Kidney epithelial cell (primary cell): ENCODE measurements at places on chromosomes 4 and X. TPM values are rescaled to one million over a fixed set of nuclear protein-coding genes. Genes with fewer than 3 reads are reported as not detected.

The IL9R gene
- total RNA-seq, result 0.27 TPM in 1 of 2 replicates, not detected in the other

The APBB2 gene
- 52.0 and 52.7 TPM in 2 replicates for total RNA-seq

- DNase-seq, result no peak
Observed at GRCh38 chr4:27701606-27702005, 841.0 kb downstream of the STIM2 start.

GRCh38 chrX:46551494-46552128, 6.4 kb upstream of the ZNF674 start:
- DNase-seq, result no peak

DNA sequence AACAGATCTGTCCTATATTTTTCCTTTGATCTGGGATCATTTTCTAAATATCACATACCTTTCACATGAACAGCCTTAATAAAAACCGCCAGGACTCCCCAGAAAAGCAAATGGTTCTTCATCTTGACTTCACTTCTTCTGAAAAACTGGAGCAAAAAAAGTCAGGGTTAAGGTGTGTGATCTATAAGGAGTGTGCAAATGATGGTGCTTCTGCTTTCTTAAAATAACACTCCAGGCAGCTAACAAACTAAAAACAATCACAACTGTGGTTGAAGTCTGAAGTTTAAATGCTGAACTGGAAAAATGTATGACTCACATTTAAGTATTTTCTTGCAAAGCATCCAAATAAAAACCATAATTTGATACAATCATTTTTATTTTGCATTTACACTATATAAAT, at the start of gene JCHAIN:
TSS of gene JCHAIN (minus strand) at position 140 of the 400 bp plus-strand sequence. CDS start at position 122, 18 bp downstream.
- DNase-seq, result no peak
